ENCODE measurements at places on chromosomes 2 and 18.

- no peak for DNase-seq
These were observed 38.2 kb downstream of the LCT start for GRCh38 chr2:135798762-135799161.

DNA sequence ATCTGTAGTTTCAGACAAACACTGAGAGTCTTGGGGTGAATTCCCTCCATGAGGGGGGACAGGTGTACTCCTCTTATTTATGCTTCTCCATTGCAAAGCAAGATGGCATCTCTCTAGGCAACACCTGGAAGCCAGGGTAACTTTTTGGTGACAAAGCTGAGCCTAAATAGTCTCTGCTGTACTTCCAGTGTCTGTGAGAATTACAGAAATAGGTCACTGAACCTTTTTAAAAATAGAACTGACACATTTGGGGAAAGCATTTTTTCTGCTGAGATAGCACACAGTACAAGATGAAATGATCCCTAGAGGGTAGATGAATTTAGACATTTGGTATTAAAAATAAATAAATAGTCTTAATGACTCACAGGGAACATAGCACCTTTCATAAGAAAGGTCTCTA is 71.7 kb upstream of the SP3 start:
- no peak for DNase-seq

- no peak for DNase-seq
These were observed 1357.5 kb upstream of the CELF4 start for GRCh38 chr18:38923126-38923525.

DNA sequence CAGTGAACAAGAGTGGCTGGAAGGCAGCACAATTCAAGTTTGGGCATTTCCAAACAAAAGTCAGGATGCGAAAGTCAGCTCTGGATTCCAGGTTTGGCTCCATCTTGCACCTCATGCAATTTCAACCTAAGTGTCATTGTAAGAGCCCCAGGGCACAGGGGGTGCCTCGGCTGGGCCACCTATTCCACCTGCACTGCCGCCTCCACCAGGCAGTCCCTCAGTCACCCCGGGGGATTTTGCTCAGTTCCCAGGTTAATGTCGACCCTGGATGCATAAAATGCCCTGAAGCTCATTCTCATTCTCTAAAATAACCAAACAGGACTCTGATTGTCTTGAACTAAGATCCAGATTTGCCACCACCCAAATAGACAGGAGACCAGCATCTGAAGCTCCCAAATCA is 77.6 kb downstream of the EDAR start:
- DNase-seq: no peak

DNA sequence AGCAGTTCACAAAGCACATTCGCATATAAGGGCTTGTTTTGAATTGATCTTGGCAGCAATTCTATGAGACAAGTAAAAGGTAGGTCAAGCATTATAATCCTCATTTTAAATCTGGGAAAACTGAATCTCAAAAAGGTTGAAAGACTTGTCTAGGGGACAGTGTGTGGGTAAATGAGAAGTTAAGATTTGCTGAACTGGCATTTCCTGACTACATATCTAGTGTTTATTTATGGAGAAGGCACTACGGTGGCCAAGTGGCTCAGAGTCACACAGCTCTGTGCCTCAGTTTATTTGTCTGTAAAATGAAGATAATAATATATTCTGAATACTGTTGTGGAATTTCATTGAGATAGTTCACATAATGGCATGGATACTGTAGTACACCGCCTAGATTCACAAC is 16.3 kb upstream of the IL1RN start:
- no peak for DNase-seq

DNA sequence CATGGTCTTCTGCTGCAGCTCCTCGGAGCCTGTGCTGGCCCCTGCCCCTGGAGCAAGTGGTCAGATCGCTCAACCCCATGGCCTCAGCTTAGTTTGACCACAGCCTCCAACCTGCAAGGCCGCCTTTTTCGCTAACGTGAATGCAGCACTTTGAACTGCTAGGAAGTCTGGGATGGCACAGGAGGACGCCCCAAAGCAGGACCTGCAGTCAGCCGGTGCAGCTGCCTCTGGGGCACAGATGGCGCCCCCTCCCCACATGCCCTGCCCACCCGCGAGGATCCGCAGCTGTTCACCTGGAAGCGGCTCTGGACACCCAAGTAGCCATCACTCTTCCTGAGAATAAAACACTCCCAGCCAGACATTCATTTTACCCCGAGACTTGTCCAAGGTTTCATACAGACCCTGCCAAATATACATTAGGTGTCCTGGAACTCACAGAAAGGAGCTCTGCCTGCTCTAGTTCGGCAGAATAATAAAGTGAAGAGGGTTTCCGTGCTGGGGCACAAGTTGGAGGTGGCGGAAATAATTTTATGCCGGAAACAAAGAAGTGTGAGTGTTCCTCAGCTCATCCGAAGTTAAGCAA is 510.1 kb downstream of the EIPR1 start:
- no peak for DNase-seq

GRCh38 chr2:235357881-235358280 is 136.0 kb upstream of the AGAP1 start:
- no peak for DNase-seq

- no peak for DNase-seq
These were observed 57.2 kb upstream of the ASB18 start for GRCh38 chr2:236321415-236321814.

- no peak for DNase-seq
These were observed 18.3 kb downstream of the ASXL3 start for GRCh38 chr18:33596178-33596854.

GRCh38 chr2:165720511-165720910 is 73.5 kb downstream of the GALNT3 start:
- no peak for DNase-seq

All from C1 segment of cervical spinal cord (tissue), 14 donors.